ENCODE measurements at places on chromosomes 5 and 9.
A peak's percentile ranks its signal among the peaks of the same experiment; 100 is the strongest.

DNA sequence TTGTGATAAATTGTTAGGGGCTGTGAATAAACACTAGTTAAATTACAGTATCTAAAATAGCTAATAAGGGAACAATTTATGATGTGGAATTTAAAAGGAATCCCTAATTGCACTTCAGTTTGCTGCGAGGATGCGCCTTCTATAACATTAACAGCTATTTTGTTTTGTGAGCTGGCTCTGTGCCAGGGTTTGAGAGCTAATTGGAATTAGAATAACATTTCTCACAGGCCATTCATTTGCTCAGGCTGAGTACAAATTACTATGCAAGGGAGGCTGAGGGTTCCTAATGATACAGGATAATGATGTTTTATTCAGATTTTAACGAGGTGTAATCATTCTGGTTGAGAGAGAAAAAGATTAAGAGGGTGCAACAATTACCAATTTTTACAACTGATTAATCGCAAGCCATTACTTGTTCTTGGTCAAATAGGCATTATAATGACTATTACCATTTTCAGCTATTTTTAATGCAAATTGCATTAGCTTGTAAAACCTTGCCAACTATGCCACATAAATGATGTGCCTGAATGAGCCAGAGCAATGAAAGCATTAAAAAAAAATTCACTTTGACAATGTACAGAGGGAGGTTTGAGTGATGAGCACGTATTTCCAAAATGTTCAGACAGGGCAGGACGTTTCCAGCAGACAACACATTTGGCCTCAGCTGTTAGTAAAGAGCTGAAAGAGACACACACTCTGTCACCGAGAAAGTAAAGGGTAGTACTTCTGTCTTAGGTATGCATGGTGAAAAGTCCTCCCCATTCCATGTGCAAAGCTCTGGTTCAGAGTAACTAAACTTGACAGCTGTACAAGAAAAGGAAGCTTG lies 576.5 kb downstream of the TLE1 start:
- no peak for DNase-seq

DNA sequence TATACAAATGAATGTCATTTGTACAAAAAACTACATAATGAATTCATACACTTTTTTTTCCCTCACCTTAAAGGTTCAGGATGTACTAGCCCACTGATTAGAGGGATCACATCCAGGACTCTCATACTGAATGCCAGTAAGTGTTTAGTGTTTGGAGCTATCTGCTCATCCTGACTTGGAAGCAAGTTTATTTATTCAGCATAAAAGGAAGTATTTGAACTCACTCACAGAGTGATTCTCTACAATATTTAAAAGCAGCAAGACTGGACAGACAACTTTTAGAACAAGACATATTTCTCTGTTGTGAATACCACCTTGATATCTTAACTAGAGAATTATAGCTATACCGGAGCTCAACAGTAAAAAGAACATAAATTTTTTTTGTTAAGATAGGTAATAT lies 14.8 kb upstream of the IQGAP2 start:
- no peak for DNase-seq

- peak; percentile 33 for DNase-seq
These were observed 789 bp downstream of the SEMA6A start for GRCh38 chr5:116573702-116574366.

DNA sequence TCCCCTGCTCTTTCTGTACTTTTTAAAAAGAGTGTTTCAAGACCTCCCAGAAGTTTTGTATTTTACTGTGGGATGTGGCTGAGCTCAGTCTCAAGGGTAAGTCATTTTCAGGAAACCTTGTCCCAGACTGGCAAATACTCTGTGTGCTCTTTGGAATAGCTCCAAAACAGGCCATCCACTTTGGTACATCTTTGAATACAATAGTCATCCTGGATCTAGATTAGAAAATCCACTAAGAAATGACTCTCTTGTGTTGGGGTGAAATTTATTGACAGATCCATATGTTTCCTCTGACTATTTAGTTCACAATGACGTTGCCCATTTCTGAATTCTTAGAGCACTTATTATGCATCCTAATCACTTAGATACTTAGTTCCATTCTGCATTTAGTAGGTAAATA lies 95.2 kb downstream of the PLCXD3 start:
- DNase-seq = no peak

- DNase-seq = no peak
These were observed 219.3 kb downstream of the CAAP1 start for GRCh38 chr9:26673261-26673660.

- DNase-seq = no peak
These were observed 1.1 kb upstream of the IRF1 start for GRCh38 chr5:132491368-132492364.

DNA sequence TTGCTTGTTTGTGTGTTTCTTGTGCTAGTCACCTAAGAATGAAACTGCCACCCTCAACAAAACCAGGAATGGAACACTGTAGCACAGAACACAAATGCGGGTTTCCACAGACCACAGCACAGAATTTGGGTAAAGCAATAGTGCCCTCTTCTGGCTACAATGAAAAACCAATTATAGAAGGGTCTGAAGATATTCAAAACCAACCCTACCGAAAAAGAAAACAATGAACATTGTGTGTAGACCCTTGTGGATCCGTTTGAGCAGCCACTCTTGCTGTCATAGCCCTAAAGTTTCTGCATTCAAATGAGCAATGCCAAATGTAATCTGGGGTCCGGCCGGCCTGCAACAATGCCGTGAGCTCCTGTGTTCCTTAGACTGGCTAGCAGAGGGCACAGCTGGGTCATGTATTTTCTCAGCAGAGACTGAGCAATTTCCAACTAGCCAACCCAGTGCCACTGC lies 8.3 kb upstream of the ENC1 start:
- peak; percentile 55 for DNase-seq

DNA sequence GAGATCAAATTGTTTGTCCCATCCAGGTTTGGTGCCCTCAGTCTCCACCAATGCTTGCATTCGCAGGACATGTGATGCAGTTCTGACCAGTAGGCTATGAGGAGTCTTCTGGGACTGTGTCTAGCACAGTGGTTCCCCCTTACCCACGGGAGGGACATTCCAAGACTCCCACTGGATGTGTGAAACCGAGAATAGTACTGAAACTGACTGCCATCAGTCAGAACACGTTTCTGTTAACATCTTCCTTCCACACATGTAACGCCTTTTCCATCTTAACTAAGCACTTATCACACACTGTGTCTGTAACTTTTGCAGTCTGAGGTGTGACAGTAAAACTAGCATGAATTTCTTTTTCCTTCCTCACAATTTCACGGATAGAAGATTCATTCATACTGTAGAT lies 74.7 kb downstream of the PTTG1 start:
- DNase-seq = no peak

DNA sequence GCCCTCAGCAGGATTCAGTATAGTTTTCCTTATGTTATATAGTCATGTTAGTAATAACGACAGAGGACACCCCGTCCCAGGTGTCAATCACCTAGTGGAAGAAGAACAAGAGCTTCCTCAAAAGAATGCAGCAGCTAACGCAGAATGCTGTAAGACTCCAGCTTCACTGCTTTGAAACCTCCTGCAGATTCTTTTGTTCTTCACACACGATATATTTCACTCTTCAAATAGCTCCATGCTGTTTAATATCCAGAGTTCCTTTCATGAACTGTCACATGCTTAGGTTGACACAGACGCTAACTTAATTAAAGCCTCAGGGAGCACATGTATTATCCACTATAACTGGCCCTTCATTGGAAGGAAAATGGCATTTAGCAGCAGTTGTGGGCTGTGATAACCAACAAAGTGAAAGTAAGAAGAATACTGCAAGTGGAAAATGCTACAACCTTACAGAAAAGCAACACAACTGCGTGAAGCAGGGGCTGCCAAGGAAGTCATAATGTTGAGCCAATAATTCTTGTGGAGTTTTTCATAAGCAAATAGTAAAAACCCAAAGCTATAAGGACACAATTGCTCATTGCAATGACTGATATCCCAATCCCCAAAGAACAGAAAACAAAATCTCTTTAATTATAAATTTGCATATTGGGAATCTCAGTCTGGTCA lies 387.5 kb downstream of the PLK2 start:
- no peak for DNase-seq

DNA sequence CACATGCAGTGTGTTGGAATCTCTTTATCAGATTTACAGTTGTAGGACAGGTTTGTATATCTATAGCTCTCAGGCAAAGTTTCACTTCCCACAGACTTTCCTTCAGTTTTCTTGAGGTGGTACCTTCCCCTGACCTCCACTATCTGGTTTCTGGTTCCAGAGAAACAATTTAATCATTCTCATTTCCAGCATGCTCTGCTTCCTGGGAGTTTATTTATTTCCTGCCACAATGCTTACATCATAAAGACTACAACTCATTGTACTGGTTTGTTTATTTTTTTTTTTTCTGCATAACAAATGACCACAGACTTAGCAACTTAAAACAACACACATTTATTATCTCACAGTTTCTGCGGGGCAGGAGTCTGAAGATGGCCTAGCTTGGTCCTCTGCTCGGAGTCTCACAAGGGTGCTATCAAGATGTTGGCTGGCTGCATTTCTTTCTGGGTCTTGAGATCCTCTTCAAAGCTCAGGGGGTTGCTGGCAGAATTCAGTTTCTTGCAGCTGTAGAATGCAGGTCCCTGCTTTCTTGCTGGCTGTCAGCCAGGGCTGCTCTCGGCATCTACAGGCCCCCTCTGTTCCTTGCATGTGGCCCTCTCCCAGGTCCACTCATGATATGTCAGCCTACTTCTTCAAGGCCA lies 247.7 kb downstream of the ENC1 start:
- DNase-seq = no peak

- no peak for DNase-seq
These were observed 57.9 kb downstream of the DOCK8 start for GRCh38 chr9:272251-273213.

- no peak for DNase-seq
These were observed 576.9 kb downstream of the EBF1 start for GRCh38 chr5:158522776-158523175.

GRCh38 chr9:80144856-80145255 lies 573.1 kb downstream of the TLE4 start:
- no peak for DNase-seq

- no peak for DNase-seq
These were observed 142.0 kb downstream of the FAM114A2 start for GRCh38 chr5:153896701-153897100.

DNA sequence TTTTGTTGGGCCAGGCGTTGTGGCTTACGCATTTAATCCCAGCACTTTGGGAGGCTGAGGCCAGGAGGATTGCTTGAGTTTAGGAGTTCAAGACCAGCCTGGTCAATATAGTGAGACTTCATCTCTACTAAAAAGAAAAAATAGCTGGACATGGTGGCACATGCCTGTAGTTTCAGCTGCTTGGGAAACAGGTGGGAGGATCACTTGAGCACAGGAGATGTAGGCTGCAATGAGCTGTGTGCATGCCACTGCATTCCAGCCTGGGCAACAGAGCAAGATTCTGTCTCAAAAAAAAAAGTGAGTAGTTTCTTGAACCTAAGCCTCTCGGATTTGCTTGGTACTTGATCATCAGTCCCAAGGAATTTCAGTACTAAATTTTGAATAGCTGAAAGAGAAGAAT lies 26.9 kb downstream of the G3BP1 start:
- DNase-seq = no peak

DNA sequence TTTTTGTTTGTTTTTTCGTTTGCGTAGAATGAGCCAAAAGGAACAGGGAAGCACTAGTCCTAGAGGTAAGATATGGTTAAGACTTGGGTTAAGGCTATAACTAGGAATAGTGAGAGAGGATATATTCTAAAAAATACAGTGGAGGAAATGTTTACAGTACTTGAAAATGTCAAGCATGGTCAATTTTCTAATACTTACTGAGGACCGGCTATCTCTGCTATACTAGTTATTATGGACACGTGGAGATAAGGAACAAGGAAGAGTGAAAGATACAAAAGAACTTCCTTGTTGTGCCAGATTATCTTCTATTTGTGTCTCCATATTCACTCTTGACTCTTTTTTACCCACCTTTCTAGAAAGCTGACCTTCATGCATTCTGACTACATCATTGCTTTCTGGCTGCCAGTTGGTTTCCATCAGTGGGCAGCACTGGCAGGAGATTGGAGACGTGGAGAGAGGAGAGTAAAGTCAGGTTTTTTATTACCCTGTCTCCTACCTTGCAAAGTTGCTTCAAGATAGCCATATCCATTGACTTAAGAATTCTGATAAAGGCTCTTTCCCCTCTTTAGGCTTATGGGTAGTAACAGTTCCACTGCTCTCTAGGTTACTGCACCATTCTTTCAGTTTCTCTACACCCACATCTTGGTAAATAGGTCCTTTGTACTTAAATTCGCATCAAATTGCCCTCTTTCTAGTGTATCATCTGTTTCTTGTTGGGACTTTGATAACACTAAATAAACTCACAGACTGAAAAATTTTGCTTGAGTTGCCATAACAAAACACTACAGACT lies 9.0 kb upstream of the RFX3 start:
- no peak for DNase-seq

DNA sequence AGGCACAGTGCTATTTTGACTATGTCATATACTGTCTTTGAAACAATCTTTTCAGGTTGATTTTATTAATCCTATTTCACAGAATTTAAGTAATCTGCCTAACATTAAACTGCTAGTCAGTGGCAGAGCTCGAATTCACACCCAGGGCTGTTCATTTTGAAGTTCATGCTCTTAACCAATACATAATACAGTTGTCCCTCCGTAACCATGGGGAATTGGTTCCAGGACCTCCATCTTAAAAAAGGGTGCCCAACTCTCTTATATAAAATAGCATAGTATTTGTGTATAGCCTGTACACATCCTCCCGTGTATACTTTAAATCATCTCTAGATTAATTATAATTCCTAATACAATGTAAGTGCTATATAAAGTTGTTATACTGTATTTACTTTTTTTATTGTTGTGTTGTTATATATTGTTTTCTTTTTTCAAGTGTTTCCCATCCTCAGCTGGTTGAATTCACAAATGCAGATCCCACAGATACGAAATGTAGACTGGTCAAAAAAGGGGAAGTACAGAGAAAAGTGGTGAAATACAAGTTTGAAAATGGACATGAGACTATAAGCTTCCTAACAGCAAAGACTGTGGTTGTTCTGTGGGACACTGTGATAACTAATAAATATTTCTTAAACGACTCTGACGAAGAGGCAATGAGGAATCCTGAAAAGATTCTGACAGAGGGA lies 18.3 kb downstream of the RFX3 start:
- DNase-seq = no peak

DNA sequence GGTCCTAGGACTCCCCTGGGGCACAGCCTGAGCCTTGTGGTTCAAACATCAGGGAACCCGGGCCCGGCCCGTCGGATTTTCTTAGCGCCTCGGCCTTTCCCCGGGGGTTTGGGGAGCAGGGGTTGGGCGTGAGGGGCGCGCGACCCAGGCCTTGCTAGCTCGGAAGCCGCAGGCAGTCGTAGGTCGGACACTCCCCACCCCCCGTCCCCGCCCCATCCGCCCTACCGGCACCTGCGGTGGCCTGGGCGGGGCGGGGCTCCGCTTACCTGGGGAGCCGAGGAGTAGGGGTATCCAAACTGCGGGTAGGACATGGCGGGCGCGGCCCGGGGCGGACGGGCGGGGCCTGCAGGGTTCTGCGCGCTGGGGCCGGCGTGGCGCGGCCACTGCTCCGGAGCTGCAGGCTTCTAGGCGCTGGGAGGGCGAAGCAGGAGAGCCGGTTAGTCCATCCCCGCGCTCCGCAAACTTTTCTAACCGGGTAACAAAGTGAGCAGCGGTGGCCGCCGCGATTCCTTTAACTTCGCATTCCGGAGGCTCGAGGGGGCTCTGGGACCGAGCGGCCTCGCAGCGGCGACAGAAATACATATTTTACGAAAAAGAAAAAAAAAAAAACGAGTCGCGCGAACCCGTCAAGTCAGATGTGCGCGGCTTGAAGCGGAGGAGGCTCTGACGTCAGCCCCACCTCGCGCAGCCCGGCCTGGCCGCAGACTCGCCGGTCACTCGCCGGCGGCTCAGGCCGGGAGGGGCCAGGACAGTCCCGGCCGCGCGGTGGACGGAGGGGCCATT lies at the start of gene IRX4:
Gene IRX4 (minus strand): TSS at position 589 of the 783 bp plus-strand sequence. CDS start 278 bp downstream, at position 311.
- DNase-seq = no peak

Data from ACHN (cell line).